ENCODE measurements at places on chromosomes 5 and 9. TPM values are rescaled to one million over a fixed set of nuclear protein-coding genes. Genes with fewer than 3 reads are reported as not detected.

NUTM2F gene
- total RNA-seq: not detected

CDH9 gene
- total RNA-seq: not detected

C5orf58 gene
- not detected for total RNA-seq

F12 gene
- total RNA-seq: 2.2 TPM

PTPA gene
- 114 TPM for total RNA-seq

FABP6 gene
- not detected for total RNA-seq

TPPP gene
- not detected for total RNA-seq

EFCAB9 gene
- not detected for total RNA-seq

ASPN gene
- not detected for total RNA-seq

TMEM174 gene
- not detected for total RNA-seq

GFRA3 gene
- total RNA-seq: not detected

UCK1 gene
- 26.9 TPM for total RNA-seq

GLDC gene
- total RNA-seq: 1.4 TPM

SMIM33 gene
- 0.39 TPM for total RNA-seq

SH3TC2 gene
- total RNA-seq: not detected

GDA gene
- total RNA-seq: not detected

DNA sequence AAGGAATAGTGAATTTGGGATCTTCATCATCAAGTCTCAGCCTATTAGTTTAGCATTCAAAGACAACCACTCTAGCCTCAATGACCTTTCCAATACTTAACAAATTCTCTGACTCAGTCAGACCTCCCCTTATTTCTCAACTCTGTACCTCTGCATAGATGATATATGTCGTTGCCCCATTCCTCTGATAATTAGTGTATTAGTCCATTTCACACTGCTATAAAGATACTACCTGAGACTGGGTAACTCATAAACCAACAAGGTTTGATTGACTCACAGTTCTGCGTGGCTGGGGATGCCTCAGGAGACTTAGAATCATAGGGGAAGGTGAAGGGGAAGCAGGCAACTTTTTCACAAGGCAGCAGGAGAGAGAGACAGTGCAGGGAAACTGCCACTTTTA lies 8.9 kb downstream of the MRPL22 start:
- DNase-seq: no peak

GRCh38 chr5:174755106-174755505 lies 30.7 kb downstream of the MSX2 start:
- DNase-seq: no peak

- peak; percentile 35 for DNase-seq
These were observed 8.0 kb downstream of the NTNG2 start for GRCh38 chr9:132169672-132170392.

GRCh38 chr9:84235511-84235910 lies 105.0 kb downstream of the SLC28A3 start:
- no peak for DNase-seq

- DNase-seq: no peak
These were observed 13.8 kb downstream of the TMEM267 start for GRCh38 chr5:43469671-43470391.

DNA sequence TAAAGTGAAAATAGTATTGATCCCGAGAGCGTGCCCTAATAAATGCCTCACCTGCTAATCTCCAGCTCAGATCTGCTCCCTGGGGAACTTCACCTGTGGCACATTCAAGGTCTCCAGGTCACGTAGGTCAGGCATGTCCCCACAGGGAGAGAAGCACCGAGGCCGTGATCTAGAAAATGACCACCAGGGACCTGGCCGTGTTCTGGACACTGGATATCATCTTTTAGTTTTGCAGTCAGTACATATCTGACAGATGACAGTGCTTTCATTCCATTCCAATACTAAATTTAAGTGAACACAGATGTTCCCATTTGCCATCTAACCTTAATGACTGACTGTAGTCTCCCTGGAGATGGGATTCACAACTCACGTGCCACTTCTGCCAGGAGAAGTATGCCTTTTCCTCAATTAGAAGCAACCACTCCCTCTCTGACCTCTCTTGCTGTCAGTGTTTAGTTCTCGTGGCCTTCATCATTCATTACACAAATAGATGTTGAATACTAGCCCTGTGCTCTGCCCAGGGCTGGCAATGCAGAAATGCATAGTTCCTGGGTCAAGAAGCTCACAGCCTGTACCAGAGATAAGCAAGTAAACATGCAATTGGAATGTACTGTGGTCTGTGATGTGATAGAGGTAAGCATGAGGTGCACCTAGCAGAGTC lies 276.5 kb downstream of the NTRK2 start:
- no peak for DNase-seq

DNA sequence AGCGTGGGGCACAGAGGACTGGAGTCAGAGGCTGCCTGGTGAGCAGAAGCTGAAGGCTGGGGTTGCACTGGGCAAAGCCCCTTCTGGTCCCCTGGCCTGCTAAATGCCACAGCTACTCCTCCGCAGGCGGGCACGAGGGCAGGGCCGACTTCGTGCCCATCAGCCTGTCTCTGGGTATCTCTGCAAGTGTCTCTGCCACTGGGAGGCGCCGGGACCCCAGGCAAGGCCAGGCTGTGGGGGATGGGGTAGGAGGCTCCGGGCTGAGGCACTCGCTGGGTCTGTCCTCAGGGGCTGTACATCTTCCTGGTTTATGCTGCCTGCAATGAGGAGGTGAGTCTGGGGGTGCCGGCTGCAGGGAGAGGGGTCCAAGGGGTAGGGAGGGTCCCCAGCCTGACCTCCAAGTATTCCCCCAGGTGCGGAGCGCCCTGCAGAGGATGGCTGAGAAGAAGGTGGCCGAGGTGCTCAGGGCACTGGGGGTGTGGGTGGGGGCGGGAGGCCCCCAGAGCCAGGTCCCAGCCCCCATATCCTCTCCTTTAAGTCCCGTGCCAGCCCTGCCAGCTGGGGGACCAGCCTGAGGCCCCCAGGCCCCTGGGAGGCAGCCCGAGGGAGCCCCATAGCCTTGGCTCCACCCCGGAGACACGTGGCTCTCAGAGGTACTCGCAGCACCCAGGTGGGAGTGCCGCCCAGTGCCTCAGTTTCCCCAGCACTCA lies 25.1 kb downstream of the ADGRD2 start:
- DNase-seq: no peak

GRCh38 chr9:81305561-81306182 lies 383.7 kb downstream of the TLE1 start:
- no peak for DNase-seq

DNA sequence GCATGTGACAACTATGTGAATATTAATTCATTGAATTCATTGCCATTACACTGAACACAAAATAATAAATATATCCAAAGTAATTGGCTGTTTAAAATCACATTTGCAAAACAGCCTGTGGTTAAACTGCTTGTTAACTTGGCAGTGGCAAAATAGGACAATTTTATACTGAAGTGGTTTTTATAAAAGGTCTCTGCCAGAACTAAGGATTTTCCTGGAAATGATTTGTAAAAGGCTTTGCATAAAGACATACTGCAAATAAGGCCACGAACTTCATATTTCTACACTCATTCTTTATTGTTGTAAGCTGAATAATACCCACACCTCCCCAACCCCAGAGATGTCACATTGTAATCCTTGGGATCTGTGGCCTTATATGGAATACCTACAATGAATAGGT lies 370.3 kb upstream of the RGMB start:
- no peak for DNase-seq

DNA sequence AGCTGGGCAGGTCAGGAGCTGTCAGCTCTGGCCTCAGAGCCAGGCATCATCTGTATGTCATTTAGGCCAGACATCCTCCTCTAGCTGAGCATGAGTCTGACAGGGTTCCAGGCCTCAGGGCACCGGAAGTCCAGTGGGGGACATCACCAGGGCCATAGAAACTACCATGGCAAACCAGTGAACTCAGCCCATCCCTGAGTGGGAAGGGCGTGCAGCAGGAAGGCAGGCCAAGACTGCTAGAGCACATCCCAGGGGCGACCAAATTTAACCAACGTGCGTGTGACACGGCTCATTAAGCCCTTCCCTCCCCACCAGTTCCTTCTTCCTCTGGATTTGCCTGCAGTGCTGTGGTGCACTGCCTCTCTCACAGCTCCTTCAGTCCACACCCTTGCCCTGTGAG lies 75.9 kb downstream of the COL27A1 start:
- no peak for DNase-seq

- no peak for DNase-seq
These were observed 166.1 kb downstream of the BNC2 start for GRCh38 chr9:16704116-16705110.

- no peak for DNase-seq
These were observed 115.5 kb downstream of the C9orf50 start for GRCh38 chr9:129505270-129505902.

GRCh38 chr5:134048864-134049263 lies 44.1 kb upstream of the VDAC1 start:
- DNase-seq: no peak

DNA sequence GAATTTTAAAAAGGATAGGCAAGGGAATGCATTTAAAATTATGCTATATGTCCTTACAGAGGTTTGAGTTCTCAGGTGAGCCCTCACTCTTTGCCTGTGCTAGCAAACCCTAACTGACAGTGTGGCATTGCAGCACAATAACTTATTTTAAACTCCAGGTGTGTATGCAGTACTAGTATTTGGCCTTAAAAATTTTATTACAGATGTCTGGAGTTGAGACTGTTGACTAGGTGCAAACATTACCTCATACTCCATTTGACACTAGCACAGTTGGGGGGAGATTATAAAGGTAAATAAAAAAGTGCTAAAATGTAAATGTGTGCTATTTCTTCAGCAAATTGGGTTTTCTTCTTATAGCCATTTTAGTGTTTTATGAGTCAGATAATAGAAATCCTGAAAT lies 407.7 kb downstream of the SH3GL2 start:
- DNase-seq: no peak

GRCh38 chr9:119284587-119285337 lies 84.5 kb downstream of the BRINP1 start:
- DNase-seq: no peak

DNA sequence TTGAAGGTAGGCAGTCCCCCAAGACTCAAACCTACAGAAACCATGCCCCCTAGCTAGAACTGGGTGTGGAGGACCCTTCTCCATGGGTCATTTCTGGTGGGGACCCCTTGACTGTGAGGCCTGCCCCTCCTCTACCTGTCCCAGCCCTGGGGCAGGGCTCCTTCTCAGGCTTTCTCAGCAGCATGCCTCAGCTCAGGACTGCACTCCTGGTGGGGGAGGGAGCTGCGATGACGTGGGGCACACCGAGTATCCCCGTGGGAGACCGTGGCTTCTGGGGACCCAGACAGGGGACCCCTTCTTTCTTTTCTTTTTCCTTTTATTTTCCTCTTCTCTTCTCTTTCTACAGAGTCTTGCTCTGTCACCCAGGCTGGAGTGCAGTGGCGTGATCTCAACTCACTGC lies 27.0 kb upstream of the PITX1 start:
- no peak for DNase-seq

DNA sequence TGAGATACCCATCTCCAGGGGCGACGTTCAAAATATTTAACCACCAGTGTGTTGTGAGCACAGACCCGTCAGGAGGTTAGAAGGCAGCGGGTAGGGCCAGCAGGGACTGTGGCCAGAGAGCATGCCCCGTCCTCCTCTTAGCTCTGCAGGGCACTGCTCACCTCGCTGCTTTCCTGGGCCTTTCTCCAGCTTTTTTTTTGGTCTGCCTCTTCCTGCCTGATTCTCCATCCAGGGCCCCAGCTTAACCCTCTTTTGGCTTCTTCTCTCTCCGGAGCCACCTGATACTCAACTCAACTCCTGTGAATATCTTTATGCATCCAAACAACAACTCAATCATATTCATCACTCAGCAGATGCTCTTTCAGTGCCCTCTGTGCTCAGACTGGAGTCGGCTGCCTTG lies 44.0 kb downstream of the TMOD1 start:
- DNase-seq: no peak

DNA sequence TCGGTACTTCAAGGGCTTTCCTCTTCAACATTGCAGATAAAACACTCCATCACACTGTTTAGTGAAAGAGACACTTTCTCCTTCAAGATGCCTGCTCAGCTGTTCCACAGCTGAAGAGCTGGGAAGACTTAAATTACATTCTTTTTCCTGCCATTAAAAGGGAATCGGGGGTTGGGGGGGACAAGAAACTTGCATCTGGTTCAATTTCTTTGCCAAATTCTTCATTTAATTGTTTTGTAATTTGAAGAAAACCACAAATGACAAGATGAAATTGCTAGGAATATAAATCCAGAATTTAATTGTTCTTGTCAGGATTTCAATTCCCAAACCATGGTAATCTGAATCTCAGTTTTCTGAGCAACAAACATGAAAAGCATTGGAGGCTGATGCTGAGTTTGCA lies 478.3 kb downstream of the EBF1 start:
- no peak for DNase-seq

GRCh38 chr9:26034786-26035185 lies 356.5 kb upstream of the TUSC1 start:
- DNase-seq: no peak

DNA sequence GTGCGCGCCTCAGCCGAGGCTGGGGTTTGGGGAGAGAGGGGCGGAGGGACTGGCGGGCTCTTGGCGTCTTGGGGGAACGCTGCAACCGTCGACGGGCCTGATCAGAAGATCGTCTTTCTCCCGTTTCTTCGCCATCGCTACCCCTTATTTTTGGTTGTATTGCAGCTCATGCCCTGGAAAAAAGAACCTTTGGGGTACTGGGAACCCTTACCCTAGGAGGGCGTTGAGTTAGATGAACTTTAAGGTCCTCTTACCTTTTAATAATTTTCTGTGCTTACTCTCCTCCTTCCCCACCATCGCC lies 719 bp downstream of the PAIP2 start:
- peak; percentile 80 for DNase-seq

DNA sequence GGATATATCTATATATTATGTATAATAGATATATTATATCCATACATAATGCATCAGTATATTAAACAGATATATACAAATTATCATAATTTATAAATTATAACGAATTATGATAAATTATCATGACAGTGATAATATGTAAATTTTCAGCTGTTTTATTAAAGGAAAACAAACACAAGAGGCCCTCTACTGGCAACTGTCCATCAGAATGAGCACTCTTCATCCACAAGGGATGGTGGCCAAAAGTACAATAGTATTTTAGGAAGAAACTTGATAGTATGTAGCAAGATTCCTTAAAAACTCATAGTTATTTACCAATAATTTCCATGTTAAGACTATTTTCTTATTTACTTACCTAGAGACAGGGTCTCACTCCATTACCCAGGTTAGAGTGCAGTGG lies 113.3 kb upstream of the LPAR1 start:
- DNase-seq: no peak

GRCh38 chr9:37333288-37333687 lies 89.2 kb upstream of the GRHPR start:
- DNase-seq: no peak

DNA sequence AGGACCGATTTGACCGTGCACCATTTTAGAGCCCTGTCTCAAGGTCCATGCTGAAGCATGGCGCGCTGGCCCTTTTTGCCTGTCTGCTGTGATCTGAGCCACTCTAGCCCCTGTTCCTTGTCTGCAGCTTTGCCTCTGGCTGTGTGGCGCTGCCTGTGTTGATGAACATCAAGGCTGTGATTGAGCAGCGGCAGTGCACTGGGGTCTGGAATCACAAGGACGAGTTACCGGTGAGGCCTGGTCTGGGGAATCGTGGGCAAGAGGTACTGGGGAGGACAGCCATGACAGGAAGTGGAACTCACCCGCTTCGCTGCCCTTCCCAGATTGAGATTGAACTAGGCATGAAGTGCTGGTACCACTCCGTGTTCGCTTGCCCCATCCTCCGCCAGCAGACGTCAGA lies 6.3 kb downstream of the NHP2 start:
- DNase-seq: no peak

- DNase-seq: no peak
These were observed 461.5 kb downstream of the ANXA1 start for GRCh38 chr9:73613092-73613701.

GRCh38 chr5:171684169-171684568 lies 101.4 kb upstream of the SMIM23 start:
- no peak for DNase-seq
